ENCODE measurements at places on chromosomes 4 and X.

DNA sequence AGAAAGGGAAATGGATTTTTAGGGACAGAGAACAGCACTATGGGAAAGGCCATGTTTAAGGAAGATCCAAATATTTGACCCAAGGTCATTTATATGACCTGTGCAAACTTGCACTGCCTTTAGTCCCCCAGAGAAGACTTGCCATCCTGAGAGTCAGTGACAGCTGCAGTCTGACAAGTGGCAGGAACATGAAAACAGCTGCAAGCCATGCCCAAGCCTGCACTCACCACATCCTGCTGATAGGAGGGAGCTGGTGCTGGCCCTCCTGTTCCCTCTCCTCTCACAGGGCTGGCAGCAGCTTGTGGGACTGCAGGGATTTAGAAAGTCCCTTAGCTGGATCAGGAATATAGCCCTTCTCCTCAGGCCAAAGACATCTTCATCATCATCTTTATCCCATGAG lies 187.7 kb downstream of the RAP1GDS1 start:
- peaks cover 1% of the 10 kb centered on the region for H3K36me3 ChIP-seq
- no peak for DNase-seq
- no peak overlapping the region for H3K4me3 ChIP-seq

DNA sequence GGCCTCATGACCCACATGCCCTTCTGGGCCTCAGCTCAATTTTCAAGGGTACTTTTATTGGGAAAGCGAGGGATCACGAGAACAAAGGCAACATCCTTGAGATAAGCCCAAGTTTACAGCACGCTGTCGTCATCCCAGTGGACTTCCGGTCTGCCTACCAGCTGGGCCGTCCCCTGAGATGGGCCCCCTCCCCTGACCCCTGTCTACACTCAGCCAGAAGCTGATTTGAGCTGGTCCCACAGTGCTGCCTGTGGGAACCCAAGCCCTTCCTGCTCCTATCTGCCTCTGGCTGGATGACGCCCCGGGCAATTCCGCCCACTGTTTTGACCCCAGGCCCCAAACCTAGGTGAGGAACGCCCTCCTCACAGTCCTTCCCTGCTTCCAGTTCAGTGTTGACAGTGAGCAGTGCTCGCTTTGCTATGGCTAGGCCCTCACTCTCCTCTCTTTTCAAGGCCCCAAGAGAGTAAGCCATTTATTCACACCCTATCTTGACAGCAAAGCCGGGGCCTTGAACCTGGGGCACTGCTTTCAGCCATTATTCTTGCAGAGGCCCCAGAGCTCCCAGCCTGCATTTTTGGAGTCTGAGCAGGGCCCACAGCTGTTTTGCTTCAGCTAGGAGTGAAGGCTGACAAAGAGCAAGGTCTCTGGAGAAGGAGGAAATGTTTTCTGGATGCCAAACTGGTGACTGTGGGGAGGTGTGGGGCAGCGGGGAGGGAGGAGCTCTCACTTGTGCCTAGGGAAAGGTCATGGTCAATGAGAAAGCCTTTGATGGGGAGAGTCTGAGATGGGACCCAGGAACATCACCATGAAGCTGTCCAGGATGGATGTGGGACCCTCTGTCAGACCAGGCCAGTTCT lies 164.6 kb upstream of the BCOR start:
- H3K4me1 ChIP-seq = peaks cover 28% of the 10 kb centered on the region
- H3K27ac ChIP-seq = no peak overlapping the region
- no peaks in the 10 kb centered on the region for H3K27me3 ChIP-seq
- H3K36me3 ChIP-seq = no peaks in the 10 kb centered on the region

DNA sequence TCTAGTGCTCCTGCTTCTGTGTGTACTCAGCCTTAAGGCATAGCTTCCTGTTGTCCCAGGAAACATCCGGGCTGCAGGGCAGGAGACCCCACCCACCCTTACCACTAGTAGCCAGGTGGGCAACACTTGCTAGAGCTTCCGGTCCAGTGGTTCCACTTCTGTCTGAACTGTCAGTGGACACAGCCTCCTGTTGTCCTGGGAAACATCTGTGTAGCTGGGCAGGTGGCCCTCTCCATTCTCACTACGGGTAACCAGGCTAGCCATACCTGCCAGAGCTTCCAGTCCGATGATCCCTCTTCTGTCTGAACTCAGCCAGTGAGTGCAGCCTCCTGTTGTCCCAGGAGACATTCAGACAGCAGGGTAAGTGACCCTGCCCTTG lies 372.2 kb downstream of the INPP4B start:
- H3K36me3 ChIP-seq = no peaks in the 10 kb centered on the region
- H3K27ac ChIP-seq = no peak overlapping the region
- no peaks in the 10 kb centered on the region for H3K27me3 ChIP-seq
- no peaks in the 10 kb centered on the region for H3K4me1 ChIP-seq
- H3K4me3 ChIP-seq = no peak overlapping the region

DNA sequence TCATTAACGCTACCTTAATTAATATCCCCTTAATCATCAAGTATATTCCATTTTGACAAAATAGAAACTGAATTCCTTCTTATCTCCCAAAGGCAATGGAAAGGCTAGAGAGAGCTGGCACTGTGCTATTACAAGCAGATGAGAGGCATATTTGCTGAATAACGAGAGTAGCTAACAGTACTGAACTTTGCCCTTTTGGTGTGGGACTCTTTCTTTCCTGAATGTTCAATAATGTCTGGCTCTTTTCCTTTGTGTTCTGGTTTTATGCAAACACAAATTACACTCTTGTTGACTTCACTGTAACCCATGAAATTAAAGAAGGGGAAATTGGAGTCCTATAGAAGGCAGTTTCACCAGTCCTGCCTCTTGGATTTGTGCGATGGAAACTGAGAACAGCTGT lies 63.5 kb downstream of the SHROOM3 start:
- H3K4me3 ChIP-seq = no peak overlapping the region
- no peak overlapping the region for H3K27ac ChIP-seq
- H3K27me3 ChIP-seq = peaks cover 8% of the 10 kb centered on the region
- H3K4me1 ChIP-seq = peaks cover 21% of the 10 kb centered on the region
- DNase-seq = no peak

DNA sequence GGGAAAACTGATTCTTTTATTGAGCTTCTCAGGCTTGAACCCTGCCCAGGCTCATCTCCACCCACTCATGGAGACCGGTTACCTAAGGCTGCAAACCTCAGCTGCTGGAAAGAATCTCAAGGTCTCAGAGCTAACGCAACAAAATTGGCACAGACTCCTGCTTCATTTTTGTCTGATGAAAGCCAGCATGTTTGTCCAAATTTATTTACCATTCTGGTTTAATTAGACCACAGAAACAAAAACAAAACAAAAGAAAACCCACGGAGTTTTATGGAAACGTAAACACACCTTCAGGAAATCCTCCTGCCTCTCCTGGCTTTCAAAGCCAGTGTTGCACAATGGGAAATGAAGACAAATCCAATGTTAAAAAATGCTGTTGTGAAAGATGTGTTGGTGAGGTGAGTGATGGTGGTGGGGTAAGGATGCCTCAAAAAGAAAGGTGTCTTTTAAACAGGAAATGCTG lies 56.4 kb upstream of the PDLIM3 start:
- peak overlapping the region; percentile 43 for H3K27ac ChIP-seq
- H3K4me3 ChIP-seq = no peak overlapping the region
- peaks cover 53% of the 10 kb centered on the region for H3K27me3 ChIP-seq
- H3K36me3 ChIP-seq = peaks cover 4% of the 10 kb centered on the region
- peaks cover 17% of the 10 kb centered on the region for H3K4me1 ChIP-seq
- no peak for DNase-seq

DNA sequence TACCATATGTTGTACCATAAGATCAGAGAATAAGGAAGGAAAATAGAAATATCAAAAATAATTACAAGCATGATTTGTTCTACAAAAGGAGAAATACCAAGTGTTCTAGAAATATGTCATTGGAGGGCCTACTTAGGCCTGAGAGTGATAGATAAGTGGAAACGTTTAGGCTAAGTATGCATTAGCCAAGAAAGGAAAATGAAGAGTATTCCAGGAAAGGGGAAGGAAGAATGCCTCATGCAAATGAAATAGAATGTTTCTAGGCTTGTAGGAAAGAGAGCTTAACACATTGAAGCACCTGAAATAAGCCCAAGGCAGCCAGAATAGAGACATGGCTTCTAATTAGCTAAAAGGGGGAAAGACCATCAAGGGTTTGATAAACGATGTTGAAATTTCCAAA lies 595.7 kb upstream of the ATOH1 start:
- no peaks in the 10 kb centered on the region for H3K36me3 ChIP-seq
- no peak overlapping the region for H3K27ac ChIP-seq
- no peaks in the 10 kb centered on the region for H3K4me1 ChIP-seq
- no peak for DNase-seq

DNA sequence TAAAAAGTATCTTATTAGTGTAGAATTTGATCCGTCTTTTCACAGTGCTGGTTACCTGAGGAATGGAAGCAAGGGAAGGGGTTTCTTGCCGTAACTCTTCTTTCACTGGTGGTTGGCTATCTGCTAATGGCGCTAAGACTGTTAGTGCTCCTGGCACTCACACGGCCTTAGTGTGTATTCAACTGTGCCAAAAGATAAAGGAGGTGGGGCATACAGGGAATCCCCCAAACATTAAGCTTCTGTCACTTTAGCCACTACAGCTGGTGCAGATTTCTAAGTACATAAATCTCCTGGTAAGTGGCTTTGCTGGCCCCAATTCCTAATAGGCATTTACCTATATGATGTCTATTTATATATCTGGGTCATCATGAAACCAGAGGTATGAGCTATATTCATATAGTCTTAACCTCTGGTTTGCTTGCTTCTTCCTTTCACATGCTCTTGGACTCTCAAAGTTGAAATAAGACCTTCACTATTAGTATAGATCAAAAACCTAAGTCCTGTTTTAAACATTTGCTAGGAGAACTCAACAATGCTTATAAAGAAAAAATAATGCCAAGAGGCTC lies 95.1 kb downstream of the TSPAN7 start:
- no peak overlapping the region for H3K27ac ChIP-seq
- no peaks in the 10 kb centered on the region for H3K36me3 ChIP-seq
- no peaks in the 10 kb centered on the region for H3K4me1 ChIP-seq

GRCh38 chrX:22159071-22159470 lies 113.6 kb upstream of the CBLL2 start:
- H3K27me3 ChIP-seq = peaks cover 10% of the 10 kb centered on the region
- no peak overlapping the region for H3K4me3 ChIP-seq
- no peaks in the 10 kb centered on the region for H3K36me3 ChIP-seq

- H3K4me1 ChIP-seq = peaks cover 5% of the 10 kb centered on the region
- peaks cover 28% of the 10 kb centered on the region for H3K27me3 ChIP-seq
- H3K27ac ChIP-seq = no peak overlapping the region
- peaks cover 4% of the 10 kb centered on the region for H3K36me3 ChIP-seq
- H3K4me3 ChIP-seq = no peak overlapping the region
Observed at GRCh38 chr4:2101346-2102044, 42.4 kb downstream of the NAT8L start.

DNA sequence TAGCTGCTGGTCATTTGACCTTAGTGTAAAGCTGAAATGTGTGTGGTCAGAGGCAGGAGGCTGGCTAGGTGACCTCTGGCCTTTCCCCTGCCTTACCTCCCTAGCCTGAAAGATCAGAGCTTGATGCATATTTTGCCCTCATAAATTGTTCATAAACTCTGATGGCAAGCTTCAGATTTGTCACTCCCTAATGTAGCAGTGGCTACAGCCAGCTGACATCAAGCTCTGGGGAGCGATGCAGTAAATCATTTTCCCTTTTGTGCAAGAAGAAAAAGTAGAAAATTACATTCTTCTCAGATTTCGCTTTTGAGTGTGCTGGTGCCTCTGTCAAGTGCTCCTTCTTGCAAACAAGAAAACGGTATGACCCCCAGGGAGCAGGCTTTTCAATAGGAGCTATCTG lies 87.7 kb upstream of the MAGEA4 start:
- no peaks in the 10 kb centered on the region for H3K4me1 ChIP-seq
- H3K27me3 ChIP-seq = no peaks in the 10 kb centered on the region

DNA sequence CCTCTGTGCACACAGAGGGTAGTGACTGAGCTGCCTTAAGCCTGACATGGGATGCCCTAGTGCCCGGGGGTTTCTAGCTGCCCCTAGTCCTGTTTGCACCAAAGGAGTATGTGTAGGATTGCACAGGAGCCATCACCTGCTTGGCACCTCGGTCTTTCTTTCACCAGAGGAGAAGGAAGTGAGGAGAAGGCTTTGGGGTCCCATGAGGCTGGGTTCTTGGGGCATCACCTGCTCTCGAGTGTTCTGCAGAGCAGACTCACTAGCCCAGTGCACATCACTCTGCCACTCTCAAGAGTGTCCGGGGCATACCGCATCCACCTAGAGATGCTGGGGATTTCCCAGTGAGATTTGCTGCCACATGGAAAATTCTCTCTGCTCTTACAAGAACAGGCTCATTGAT lies 40.5 kb upstream of the GPR78 start:
- no peaks in the 10 kb centered on the region for H3K4me1 ChIP-seq
- no peak overlapping the region for H3K4me3 ChIP-seq
- H3K36me3 ChIP-seq = peaks cover 3% of the 10 kb centered on the region

GRCh38 chr4:14562901-14563300 lies 439.4 kb upstream of the CPEB2 start:
- H3K36me3 ChIP-seq = no peaks in the 10 kb centered on the region
- H3K4me1 ChIP-seq = no peaks in the 10 kb centered on the region
- H3K27me3 ChIP-seq = peaks cover 5% of the 10 kb centered on the region
- no peak for DNase-seq
- H3K27ac ChIP-seq = no peak overlapping the region

DNA sequence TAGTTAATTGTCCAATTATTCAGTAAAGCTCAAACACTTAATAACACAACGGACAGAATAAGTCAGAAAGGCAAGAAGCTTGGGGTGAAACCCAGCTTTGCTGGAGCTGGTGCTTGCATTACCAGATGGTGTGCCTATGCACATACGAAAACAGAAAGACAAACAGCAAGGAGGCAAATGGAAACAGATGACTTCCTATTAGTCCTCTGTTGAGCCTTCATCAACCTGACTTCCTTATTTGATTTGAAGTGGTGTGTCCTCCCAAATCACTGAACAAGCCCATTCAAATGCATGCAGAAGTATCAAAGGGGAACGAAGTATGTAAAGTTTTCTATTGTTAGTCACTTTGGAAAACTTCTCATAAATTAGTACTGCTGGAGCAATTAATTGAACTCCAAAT lies 166.2 kb downstream of the ATP10D start:
- H3K36me3 ChIP-seq = no peaks in the 10 kb centered on the region
- peaks cover 13% of the 10 kb centered on the region for H3K4me1 ChIP-seq
- no peaks in the 10 kb centered on the region for H3K27me3 ChIP-seq
- no peak for DNase-seq
- H3K27ac ChIP-seq = no peak overlapping the region

All from stimulated activated naive B cell treated with anti-CD40 and anti-IgM and Interleukin-4, amounts not matched to agents 10 μg/mL and 1 μg/mL and 100 μg/mL, for 72 hours (primary cell).